DMS153 (cell line): ENCODE measurements at places on chromosomes 4 and X.

DNA sequence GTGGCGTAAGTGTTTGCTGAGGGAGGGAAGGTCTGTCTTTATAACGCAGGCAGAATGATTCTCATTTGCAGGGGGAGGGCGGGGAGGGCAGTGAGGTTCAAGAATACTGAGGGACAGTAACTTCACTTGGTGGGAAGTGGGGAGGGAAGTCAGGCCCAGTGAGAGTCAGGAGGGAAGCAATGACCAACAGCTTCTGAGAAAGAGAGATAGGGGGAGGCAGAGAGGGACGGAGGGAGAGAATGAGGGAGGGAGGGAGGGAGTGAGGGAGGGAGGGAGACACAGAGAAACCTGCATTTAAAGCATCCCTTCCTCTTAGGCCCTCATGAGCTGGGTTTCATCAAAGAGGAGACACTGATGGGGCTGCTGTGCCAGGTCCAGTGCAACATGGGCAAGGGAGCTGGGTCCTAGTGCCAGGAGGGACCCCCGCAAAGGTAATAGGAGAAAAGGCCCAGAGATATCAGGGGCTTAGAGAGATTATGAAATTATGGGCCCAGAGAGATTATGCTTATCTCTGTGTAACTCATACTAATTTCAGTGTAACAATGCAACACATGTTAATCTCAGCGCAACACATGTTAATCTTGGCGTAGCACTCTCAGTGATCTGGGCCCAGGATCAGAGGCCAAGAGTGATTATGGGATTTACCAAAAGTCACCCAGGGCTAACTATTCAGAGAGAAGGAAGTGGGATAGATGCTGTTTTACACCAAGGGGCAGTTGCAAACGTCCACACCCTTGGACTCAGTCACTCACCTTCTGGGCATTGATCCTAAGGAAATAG is 112.1 kb downstream of the DRD5 start:
- DNase-seq = no peak

- no peak for DNase-seq
Measured at GRCh38 chr4:136637071-136637777, 895.1 kb downstream of the PCDH18 start.

- no peak for DNase-seq
Measured at GRCh38 chr4:89829470-89830138, 7.4 kb downstream of the SNCA start.

DNA sequence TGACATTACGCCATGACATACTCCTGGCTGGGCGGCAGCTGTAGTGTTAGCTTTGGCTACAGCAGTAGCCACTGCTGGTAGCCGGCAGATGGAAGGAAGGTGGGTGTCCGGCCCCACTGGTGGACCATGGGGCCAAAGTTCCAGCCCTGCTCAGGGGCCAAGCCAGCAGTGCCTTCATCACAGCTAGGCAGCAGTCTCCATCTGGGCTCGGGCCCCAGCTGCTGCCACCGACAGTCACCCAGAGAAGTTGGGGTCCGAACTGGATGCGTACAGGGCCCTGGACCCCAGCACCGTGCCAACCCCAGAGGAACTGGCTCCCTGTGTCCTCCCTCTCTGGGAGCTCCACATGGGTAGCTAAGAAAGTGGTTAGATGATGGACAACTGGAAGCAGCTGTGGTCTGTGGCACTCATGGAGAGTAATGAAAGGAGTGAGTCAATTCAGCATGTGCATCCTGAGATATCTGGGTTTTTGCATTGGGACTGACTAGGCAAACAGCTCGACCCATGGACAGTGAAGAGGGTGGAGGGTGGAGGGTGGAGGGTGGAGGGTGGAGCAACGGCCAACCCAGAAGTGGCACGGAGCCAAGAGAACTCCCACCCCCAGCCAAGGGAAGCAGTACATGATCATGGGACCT is 366.6 kb upstream of the GRIA3 start:
- DNase-seq = no peak

DNA sequence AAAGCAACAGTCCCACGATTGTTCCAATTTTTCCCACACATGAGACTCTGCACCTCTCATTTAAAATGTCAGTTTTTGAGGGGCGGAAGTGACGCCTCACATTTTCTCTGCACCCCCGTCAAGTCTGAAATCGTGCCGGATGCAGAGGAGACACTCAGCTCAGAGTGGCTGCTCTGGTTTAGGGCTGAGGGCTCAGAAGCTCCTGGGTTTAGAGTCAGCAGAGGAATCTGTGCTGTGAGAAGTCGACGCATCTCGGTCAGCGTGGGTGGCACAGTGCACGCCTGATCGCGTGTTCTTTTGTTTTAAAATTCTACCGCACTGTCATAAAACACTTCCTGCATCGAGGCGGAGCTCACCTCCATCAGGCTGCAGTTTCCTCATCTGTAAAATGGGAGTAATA is 116.7 kb upstream of the ADRA2C start:
- DNase-seq = no peak

DNA sequence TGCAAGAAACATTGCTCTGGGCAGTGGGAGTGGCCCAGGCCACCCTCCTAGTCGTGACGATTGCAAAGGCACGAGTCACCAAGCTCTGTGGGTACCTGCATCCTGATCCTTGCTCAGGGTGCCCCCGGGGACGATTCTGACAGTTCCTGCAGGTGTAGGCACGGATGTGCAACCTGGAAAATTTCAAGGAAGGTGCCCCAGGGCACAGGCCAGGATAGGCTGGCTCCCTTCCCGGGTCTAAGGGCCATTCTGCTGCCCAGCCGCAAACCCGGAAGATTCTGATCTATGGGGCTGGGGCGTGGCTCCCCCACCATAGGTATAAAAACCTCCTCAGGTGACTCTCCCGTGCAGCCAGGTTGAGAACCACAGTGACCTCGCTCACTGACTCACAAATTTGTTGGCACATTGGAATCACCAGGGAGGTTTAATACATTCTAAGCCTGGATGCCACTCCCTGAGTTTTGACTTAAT is 228.5 kb downstream of the PTTG2 start:
- no peak for DNase-seq

DNA sequence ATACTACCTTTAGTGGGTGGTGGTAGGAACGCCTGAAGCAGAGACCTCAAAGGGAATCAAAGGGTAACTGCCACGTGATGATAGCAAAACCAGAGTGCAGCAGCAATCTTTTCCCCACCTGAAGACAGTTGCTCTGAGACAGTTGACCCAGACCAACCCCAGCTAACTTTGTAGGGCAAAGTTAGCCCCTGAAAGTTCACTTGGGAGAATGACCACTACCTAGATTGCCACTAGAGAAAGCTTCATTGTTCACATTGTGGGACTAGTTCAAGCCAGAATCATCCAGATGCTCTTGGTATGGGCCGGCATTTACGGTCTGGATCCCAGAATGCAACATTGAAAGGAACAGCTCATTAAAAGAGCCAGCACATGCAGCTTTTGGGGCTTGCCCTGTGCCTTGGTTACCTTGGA is 4.1 kb downstream of the SEPTIN6 start:
- no peak for DNase-seq

GRCh38 chrX:111695297-111695880 is 14.4 kb downstream of the ALG13 start:
- no peak for DNase-seq

- no peak for DNase-seq
Measured at GRCh38 chr4:72919937-72920336, 149.6 kb downstream of the COX18 start.

- no peak for DNase-seq
Measured at GRCh38 chrX:47313056-47313455, 57.3 kb upstream of the ZNF157 start.

GRCh38 chr4:7660176-7661039 is 225.7 kb upstream of the PSAPL1 start:
- DNase-seq = no peak

GRCh38 chr4:960140-960635 is 13.2 kb downstream of the DGKQ start:
- no peak for DNase-seq

DNA sequence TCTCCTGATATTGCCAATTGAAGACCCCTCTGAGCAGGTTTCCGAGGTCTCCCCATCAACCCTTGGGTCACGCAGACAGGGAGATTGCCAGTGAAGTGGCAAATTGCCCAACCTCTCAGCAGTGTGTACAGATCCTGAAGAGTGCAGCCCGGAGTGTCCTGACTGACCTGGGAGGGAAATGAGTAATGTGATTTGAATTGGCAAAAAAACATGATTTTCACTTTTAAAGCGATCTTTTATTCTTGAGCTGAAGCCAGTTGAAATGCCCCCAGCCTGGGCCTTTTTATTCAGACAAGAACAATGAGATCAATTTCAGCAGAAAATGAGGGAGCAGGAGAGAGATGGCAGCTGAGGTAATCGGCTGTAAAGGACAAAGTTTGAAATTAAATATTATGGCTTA is 401.8 kb downstream of the RAPGEF2 start:
- no peak for DNase-seq

DNA sequence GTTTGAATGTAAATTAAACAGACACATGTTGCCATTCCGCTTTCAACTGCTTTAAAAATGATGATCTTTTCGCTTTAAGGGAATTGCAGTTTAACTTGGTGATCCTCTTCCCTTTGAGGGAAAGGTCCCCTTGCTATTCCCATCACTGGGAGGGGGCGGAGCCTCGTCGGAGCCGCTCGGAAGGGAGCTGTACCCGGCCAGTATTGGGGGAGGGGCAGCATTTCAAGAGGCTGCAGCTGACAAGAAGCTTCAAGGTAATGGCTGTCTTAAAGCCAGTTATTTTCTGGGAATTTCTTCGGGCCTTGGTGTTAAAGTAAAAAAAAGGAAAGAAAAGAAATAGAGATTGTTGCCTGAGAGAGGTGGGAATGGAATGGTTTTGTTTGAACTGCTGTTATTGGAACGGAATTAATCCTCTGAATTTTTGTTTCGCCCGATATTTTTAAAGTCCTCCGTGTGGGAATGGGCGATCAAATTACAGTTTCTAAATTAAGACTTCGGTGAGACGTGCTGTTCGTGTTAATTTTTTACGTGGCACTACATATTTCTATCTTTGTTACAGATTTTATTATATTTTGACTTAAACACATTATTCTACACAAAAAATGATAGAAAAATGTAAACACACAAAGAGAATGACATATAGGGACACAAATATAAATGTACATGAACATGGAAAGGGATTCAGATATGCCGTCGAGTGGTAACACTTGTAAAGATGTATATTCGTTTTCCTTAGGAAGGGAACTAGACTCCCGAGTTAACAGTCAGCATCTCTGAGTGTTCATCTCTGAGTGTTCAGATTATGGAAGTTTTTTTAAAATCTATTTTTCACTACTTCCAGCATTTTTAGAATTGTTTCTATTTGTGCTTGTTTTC is 9.2 kb downstream of the PWWP3B start:
- DNase-seq = no peak

DNA sequence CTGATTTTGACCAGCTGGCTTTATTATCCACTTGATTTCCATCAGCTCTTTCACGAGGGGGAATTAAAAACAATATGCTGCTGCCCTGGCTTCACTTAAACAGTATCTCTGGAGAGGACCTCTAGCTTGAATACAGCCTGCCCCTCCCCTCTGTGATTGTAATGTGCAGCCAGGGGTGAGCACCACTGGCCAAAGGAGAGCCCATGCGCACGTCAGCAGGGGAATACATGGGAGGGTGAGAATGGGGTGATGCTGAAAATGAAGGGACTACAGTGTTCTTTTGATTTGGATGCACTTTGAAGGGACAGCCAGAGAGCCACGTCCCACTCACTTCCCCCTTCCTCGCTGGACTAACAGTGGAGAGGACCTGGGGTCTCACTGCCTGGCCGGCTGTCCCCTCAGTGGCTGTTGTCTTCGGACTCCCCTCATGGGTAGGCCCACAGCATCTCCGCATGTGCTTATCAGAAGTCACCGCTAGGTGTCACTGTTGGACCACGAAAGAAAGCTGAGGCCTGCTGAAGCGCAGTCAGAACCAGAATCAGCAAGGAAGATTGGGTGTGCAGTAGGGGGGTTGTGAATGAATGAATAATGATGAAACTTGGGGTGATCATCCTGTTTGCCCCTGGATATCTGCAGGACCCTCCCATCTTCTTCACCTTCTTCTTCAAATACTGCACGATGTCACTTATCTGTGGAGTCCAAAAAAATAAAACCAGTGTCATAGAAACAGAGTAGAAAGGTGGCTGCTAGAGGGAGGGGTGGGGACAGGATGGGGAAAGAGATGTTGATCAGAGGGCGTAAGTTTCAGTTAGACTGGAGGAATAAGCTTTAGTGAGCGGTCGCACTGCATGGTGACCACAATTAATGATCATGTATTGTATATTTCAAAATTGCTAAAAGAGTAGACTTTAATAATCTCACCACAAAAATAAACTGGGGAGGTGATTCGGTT is 32.8 kb downstream of the CLCN4 start:
- DNase-seq = peak; percentile 50

DNA sequence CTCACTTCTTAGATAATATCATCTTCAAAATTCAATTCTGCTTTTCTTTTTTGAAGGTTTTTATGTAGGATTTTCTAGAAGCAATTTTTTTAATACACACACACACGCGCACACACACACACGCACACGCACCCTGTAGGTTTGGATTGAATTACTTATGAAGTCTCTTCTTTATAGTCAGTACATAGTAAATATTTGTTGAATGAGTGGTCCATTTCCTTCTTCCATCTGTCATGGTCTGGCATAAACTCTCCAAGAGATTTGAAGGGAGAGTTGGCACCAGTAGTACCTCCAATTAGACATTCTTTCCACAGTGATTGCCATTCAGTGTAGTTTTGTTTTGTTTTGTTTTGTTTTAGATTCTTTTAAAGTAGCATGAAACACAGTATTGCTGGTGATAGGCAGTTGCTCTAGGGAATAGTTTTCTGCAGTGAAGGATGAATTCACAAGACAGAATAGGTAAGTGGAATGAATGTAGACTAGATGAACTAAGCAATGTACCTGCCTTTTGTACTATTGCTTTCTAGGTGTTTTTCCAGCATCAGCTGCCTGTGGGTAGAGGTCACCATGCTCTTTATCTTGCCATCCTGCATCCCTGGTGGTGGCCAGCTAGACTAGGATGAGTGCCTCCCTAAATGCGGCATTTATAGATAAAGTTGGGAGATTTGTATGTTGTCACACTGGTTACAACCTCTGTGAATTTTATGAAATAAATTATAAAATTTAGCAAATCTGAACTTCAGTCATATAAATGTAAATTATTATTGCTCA is 20.5 kb downstream of the PDLIM5 start:
- peak; percentile 86 for DNase-seq

DNA sequence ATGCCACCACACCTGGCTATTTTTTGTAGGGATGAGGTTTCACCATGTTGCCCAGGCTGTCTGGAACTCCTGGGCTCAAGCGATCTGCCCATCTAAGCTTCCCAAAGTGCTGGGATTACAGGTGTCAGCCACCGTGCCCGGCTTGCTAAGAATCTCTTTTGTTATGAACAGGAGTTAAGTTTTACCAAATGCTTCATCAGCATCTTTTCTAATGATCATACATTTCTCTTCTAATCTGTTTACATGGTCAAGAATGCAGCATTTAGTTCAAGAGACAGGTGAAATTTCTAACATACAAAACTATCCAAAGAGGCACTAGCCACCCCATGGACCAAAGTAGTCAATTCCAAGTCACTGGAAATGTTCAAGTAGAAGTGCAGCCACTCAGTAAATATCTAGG is 52.5 kb upstream of the IQSEC2 start:
- no peak for DNase-seq

GRCh38 chr4:2721586-2721985 is 34.5 kb downstream of the TNIP2 start:
- DNase-seq = no peak

GRCh38 chr4:122537388-122538135 is 81.0 kb upstream of the IL2 start:
- DNase-seq = no peak
